ENCODE measurements at places on chromosomes 7 and 10.

GRCh38 chr7:28018020-28018419 lies 162.6 kb downstream of the JAZF1 start:
- DNase-seq = no peak

GRCh38 chr7:38671911-38672905 lies 41.0 kb upstream of the AMPH start:
- peak; percentile 33 for DNase-seq

GRCh38 chr10:53403688-53404087 lies 631.1 kb upstream of the MBL2 start:
- DNase-seq = peak; percentile 50

- no peak for DNase-seq
Measured at GRCh38 chr7:98626460-98627412, 9.7 kb downstream of the NPTX2 start.

- DNase-seq = no peak
Measured at GRCh38 chr10:45491061-45491460, 117.0 kb downstream of the ALOX5 start.

DNA sequence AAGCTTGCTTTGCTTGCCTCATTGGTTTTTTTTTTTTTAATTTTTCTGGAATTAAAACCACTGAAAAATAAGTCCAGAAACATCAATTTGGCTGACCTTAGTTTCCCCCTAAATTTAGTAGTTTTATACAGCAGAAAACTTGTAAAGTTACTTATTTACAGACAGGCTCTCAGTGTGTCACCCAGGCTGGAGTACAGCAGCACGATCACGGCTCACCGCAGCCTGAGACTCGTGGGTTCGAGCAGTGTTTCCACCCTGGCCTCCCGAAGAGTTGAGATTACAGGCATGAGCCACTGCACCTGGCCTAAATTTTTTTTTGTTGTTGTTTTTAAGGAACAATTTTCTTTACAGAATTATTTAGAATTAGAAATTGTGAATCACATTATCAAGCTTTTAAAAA lies 250.5 kb downstream of the SDK1 start:
- DNase-seq = no peak

- no peak for DNase-seq
Measured at GRCh38 chr7:32803406-32804141, 88.0 kb downstream of the KBTBD2 start.

- DNase-seq = no peak
Measured at GRCh38 chr10:112126901-112127300, 56.7 kb downstream of the GPAM start.

DNA sequence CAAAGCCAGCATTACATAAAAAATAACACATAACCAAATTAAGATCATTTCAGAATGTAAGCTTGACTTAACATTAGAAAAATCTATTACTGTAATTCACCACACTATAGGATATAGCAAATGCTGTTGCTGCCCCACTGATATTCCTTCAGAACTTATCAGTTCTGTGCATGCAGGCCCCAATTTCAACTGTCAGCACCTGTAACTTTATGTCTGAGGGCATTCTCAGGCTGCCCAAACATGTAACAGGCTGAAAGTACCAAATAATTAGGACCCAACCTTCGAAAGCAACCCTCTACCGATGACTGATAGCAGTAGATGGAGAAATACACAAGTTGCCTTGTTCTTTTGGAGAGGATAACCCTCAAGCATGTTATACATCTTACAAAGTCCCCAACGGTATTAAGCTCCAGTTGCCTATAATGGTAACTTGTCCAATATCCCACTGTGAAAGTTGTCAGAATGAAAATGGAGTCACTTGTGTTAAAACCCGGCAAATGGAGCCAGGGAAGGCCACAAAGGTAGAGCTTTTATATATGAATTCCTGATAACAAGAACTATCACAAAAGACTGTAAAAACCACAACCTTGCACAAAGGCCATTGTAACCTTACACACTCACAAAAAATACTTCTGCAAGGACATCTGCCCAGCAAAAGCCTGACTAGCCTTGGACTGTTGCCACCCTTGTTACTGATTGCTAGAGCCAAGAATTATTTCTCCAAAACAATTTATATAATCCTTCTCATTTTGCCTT lies 66.9 kb upstream of the ZNF746 start:
- DNase-seq = no peak

GRCh38 chr7:106167439-106168136 lies 55.5 kb upstream of the SYPL1 start:
- no peak for DNase-seq

DNA sequence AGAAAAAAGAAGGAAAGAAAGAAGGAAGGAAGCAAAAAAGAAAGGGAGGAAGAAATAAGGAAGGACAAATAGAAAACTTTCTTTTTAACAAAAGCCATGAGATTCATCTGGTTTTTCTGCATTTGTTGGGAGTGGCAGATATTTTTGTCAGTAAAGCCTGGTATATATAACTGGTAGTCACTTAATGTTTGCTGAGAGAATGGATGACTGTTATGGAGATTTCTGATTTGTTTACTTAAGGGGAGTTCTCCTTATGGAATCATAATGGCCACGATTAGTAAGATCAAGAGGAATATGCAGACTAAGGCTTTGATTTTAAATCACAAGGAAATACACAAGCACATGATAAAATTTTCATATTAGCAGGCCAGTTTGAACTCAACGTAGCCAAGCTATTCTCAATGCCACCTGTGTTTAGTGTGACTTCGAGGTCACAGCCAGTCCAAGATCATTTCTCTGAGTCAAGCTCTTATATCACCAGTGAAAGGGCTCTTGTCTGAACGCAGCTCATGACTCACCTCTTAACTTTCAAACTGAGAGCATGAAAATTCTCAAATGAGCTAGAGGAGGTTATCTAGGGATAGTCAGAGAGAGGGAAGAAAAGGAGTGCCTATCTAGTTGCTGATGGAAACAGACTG lies 445.1 kb upstream of the ZMIZ1 start:
- DNase-seq = no peak

DNA sequence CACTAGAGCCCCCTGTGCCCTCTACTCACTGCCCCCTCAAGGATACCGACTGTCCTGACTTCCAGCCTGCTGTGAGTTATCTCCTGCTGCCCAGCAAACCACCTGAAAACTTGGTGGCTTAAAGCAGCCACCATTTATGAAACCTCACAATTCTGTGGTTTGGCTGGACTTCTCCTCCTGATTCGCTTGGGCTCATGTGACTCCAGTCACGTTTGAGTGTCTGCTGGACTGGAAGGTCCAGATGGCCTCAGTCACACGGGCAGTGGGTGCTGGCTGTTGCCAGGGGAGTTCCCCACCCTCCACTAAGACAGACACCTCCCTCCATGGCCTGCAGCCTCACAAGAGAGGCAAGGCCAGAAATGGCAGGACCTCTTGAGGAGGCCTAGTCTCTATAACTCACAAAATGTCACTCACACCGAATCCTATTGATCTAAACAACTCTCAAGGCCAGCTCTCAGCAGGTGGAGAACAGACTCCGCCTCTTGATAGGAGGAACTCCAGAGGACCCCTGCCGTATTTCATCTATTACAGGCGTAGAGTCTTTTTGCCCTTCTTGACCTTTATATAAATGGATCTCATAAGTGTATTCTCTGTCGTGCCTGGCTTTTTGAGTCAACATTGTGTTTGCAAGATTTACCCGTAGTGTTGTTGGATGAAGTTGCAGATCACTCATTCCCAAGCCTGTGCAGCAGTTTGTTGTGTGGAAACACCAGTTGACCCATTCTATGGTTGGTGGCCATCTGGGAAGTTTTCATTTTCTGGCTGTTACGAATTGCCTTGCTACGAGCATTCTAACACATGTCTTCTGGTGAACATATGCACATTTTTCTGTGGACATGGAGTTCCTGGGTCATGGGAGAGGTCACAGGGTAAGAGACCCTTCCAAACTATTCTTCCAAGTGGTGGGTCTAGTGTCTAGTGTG lies 48.3 kb downstream of the ZMIZ1 start:
- DNase-seq = peak; percentile 80

- DNase-seq = peak; percentile 35
Measured at GRCh38 chr10:20474064-20474463, 423.0 kb downstream of the NEBL start.

DNA sequence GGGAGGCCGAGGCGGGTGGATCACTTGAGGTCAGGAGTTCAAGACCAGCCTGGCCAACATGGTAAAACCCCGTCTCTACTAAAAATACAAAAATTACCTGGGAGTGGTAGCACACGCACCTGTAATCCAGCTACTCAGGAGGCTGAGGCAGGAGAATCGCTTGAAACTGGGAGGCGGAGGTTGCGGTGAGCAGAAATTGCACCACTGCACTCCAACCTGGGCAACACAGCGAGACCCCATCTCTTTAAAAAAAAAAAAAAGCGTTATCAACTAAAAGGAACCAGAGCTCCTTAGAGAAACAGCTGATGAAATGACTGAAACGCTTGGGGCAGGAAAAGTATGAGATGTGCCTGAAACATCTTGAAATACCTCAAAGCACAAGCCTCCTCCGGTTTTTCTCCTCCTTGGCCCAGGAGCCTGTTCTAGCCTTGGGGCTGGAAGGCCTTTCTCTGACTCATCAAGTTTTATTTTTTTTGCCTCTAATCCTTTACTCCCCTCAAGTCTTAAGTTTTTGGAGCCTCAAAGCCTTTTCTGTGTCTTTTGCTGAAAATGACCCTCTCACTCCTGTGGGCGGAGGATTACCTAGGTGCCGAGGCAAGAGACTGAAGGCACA lies 2.6 kb upstream of the METTL27 start:
- DNase-seq = no peak

GRCh38 chr10:33335801-33336581 lies 1.5 kb upstream of the NRP1 start:
- no peak for DNase-seq

DNA sequence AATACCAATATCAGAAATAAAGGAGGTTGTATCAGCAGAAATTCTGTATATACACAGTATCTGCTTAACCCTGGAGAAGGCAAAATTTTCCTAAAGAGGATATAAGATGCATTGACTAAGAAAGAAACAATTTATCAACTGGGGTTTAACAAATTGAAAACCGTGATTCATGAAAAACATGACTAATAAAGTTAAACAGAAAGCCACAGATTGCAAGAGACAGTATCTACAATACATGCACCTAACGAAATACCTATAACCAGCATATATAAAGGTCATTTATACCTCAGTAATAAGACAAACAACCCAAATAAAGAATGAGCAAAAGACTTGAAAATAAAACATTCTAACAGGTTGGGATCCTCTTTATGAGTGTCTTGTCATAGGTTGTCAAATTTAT lies 101.8 kb downstream of the IQUB start:
- DNase-seq = no peak

DNA sequence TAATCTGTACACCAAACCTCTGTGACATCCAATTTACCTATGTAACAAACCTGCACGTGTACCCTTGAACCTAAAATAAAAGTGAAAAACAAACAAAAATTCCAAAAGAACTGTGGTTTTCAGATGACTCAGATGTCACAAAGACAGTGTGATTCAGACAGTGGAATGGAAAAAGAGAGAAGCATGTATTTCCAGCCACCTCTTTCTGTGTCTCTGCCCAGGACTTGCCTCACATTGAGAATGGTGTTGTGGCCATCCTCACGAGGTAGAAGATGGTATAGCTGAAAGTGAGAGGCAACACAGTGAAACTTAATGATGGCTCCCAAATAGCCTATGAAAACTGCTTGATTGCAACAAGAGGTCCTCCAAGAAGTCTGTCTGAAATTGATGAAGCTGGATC lies 78.0 kb downstream of the ARL5B start:
- DNase-seq = no peak

DNA sequence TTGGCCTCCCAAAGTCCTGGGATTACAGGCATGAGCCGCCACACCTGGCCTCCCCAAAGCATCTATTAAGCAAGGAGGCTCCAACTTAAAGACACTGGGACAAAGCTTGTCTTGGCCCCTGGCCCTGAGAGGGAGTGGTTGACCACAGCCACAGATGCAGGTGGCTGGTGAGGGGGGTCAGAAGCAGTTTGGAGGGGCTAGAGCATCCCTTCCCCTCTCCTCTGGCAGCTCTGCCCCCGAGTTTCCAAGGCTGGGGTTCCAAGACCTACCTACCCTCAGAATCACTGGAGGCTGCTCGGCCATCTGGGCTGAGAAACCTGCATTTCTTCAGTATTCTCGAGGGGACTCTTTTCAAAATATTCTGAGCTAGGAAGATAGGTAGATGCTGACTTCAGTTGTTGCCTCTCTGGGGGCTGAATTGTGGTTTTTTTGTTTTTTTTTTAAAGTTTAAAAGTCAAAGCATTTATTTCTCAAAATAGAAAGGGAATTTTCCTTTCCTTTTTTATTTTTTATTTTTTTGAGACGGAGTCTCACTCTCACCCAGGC lies 32.6 kb downstream of the DDIT4 start:
- DNase-seq = no peak

- DNase-seq = no peak
Measured at GRCh38 chr10:117071286-117072050, 66.5 kb upstream of the SHTN1 start.

DNA sequence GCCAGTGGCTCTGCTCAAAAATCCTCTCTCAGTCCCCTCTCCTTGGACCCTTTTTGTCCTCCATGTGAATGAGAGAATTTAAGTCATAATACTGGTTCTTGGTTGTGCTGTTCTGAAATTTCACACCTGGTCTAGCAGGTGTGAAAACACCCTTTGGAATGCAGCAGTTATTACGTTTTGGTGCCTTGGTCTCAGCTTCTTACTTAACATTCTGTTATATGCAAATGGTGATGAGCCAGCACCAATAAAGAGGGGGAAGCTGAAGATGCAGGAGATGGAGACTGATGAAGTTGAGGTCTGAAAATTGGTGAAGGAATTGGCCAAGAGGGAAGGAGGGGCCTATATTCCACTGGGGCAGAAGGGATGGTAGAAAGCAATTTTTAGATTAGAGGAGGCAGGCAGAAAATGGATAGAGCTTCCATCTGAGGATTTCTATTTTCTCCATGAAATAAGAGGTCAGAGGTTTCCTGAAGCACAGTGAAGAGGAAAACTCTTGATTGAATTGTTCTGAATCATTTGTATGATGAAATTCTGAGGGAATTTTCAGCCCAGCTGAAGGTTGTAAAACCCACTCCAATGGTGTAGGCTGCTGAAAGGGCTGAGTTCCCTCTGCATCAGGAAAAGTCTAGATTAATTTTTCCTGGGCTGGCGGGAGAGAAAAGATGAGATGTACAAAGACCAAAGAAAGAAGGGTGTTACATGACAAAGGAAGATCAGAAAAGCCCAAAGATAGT lies 94.0 kb upstream of the FAM180A start:
- no peak for DNase-seq

DNA sequence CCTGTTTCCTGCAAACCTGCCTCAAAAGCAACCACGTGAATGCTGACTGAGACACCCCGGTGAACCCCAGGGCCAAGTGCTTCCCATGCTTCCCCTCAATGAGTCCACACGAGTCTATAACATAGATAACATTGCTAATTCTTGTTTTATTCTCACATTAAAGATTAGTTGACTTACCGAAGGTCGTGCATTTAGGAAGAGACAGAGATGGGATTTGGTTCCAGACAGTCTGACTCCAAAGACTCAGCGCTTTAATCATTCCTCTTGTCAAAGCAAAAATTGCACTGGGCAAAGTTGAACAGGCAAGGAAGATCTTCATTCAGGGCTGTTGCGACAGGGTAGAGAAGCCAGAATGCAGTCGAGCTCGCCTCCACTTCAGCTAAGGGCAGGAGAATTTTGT lies 435.6 kb upstream of the C7orf33 start:
- no peak for DNase-seq
